Left lung (tissue), 14 donors: ENCODE measurements at places on chromosomes 5 and 9.

GRCh38 chr5:140408750-140409241, 7.2 kb downstream of the ANKHD1 start:
- no peak for DNase-seq

GRCh38 chr5:142235050-142235797, 89.6 kb downstream of the SPRY4 start:
- peak; percentile 28 for DNase-seq

DNA sequence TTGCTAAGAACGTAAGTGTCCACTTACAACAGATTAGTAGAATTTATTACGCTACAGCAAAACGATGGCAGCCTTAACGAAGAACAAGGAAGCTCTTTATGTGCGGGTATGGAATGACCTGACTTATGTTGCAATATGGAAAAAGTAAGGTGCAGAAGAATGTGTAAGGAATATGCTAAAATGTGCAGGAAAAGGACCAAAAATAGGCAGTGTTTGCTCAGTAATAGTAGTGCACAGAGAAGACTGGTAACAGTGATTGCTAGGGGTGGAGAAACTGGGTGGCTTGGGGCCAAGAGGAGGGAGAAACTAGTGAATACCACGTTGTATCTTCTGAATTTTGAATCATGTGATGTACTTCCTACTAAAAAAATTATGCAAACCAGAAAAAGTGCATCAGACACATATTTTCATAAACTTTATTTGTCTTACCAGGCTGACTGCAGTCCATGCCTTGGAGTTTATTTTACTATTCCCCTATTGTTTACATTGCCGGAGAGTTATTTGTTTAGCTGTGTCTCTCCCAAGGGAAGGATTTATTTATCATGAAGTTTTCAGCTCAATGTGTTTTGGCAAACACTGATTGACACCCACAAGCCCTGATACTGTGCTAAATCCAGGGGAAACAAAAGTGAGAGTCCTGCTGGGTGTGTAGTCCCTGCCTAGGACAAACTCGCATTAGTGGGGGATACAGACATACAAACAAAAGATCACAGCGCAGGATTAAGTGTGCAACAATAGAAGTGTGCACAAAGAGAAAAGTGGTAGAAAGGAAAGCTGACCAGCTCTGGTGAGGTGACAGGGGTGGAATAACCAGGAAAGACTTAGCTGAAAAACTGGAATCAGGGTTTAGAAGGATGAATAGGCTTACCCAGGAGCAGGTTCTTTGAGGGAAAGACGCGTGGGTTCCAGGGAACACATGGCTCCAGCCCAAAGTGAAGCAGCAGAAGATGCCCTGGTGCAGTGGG, 34.0 kb upstream of the ZNF484 start:
- peak; percentile 3 for DNase-seq

DNA sequence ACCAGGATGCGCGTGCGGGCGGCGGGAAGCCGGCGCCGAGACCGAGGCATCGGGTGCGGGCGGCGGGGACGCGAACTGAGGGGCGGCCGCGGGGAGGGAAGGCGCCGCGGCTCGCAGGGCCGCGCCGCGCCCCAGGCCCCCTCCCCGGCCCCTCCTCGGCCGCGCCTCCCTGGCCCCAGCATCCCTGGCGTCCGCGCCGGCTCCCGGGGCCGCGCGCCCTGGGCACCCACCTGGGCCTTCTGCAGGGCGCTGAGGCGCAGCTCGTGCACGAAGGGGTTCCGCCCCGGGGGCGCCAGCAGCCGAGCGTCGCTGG, 324 bp downstream of the LPCAT1 start:
- no peak for DNase-seq

GRCh38 chr5:6762116-6762515, 48.9 kb downstream of the TENT4A start:
- DNase-seq, result no peak

- DNase-seq, result no peak
Measured at GRCh38 chr5:145681686-145682085, 153.5 kb downstream of the PRELID2 start.

DNA sequence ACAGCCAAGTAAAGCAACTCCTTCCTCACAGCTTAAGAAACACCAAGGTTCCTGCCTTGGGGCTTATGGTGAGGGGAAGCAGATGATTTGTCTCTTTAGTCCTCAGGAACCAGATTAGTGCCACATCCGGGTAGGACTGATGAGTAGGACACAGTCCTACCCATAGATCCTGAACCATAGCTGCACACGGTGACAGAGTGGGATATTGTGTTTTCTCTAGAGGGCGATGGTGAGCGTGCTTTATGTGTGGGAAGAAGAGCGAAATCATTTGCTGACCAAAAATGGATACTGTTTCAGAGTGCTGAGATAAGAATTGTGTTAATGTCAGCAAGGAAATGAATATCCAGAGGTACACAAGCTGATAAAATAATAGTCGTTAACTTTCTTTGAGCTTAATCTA, 209.0 kb upstream of the FBXL7 start:
- DNase-seq, result no peak

- no peak for DNase-seq
Measured at GRCh38 chr9:7298123-7298522, 501.5 kb downstream of the DMAC1 start.

- DNase-seq, result no peak
Measured at GRCh38 chr9:4959031-4959430, 26.0 kb upstream of the JAK2 start.

DNA sequence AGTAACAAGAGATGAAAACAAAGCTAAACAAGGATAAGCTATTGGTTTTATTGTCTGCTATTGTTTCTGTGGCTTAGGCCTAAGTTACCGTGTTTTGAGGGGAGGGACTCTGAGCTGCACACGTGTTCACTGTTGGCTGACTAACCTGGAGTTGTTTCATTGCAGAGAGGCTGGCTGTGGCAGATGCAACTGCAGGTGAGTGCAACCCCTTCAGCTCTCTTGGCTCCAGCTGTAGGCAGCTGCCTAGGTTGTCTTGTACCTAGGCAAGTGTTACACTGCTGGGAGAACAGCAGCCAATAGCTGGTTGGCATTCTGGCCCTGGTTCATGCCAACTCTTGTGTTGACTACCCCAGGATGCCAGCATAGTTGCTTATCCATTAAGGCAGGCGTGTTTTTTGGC, 17.6 kb upstream of the MATR3 start:
- DNase-seq, result no peak

- no peak for DNase-seq
Measured at GRCh38 chr5:125219710-125220109, 473.3 kb upstream of the ZNF608 start.

DNA sequence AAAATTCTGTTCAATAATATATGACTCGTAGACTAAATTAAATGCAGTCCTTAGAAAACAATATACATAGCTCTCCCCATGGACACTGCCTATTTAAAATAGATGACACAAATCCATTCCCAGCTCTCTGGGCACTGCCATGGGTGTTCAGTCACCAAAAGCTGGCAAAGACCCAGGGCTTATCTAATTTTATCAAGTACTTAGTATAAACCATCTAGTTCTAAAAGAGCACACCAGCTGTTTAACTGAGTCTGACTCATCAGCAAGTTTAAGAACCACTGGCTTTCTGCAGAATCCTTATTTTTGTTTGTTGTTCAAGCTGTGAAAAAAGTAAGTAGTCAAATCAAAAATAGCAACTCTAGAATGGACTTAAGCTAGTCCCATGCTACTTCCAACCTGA, 107.6 kb downstream of the PLPP1 start:
- DNase-seq, result no peak

- no peak for DNase-seq
Measured at GRCh38 chr5:58439094-58439644, 20.7 kb downstream of the PLK2 start.

GRCh38 chr9:129174724-129175514, 3.1 kb downstream of the IER5L start:
- peak; percentile 93 for DNase-seq

DNA sequence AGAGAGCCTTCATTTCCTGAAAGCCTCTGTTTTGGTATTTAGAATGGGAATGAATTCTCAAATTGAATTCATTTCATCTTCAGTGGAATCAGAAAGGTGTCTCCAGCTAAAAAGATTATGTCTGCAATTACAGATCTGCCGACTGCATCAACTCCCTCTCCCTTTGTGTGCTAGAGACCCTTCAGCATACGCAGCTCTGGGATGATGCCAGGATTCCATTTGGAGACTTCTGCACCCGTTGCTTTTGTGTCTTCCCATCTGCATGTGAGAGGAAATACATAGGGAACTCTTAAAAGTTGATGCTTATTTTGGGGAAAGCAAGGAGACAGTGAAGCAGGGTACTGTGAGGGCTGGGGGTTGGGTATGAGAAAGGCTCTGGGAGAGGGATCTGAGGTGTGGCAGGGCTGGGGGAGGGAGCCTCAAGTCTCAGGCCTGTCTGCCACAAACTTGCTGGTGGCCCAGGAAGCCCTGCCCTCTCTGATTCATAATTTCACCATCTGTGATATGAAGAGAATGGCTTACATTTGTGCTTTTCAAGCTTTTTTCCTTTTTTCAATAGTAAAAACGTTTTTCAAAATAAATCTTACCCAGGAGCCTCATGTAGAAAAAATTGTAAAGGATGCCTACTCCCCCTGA, 89.7 kb upstream of the SAP30L start:
- DNase-seq, result no peak

DNA sequence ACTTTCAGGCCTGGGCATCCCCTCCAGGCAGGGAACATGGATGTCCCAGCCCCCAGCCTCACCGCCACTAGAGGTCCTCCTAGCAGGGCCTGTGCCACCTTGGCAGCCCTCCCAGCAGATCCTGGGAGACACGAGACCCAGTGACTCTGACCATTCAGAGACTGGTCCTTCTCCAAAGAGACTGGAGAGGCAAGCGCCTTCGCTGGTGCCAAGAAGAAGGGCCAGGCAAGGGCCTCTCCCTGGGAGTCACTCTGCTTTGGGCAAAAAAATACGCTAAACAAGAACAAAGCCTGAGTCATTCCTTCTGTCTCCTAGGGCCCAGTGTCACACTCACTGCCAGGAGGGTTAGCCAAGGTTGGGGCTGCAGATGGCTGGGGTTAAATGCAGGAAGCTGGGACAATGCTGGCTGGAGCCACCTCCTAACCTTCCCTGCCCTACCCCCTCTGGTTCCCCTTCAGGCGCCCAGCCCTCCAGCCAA, 35.3 kb upstream of the SMIM23 start:
- DNase-seq, result no peak

GRCh38 chr5:123039673-123040072, 3.1 kb upstream of the PPIC start:
- DNase-seq, result no peak

DNA sequence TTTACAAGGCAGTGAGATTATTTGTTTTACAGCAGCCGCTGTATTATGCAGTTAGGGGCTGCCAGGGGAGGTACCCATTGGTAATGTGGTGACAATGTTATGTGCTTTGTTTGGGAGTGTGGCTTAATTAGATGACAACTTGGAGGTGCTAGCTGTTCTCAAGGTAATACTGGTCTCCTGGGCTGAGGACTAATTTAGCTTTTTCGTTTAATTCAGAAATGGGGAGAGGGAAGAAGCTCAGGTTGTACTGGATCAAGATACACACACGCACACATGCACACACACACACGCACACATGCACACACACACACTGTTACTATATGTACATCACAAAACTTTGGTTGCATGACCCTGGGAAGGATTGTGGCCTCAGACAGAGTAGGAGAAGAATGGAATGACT, 37.9 kb downstream of the CFAP77 start:
- DNase-seq, result no peak

GRCh38 chr5:109307951-109308350, 101.8 kb downstream of the PJA2 start:
- DNase-seq, result no peak

GRCh38 chr5:153598099-153598498, 107.6 kb downstream of the GRIA1 start:
- DNase-seq, result no peak

DNA sequence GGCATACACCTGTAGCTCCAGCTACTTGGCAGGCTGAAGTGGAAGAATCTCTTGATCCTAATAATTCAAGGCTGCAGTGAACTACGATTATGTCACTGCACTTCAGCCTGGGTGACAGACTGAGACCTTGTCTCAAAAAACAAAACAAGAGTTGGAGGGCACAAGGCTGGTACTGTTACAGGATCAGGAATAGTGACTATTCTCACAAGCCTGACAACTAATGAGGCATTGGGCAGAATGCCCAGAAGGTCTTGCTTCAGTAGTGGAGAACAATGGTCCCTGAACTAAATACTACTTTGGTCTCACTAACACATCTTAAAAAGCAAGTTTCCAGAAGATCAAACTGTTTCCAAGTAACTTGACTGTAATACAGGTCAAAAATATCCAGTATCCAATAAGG, 182.9 kb upstream of the RFX3 start:
- peak; percentile 39 for DNase-seq

DNA sequence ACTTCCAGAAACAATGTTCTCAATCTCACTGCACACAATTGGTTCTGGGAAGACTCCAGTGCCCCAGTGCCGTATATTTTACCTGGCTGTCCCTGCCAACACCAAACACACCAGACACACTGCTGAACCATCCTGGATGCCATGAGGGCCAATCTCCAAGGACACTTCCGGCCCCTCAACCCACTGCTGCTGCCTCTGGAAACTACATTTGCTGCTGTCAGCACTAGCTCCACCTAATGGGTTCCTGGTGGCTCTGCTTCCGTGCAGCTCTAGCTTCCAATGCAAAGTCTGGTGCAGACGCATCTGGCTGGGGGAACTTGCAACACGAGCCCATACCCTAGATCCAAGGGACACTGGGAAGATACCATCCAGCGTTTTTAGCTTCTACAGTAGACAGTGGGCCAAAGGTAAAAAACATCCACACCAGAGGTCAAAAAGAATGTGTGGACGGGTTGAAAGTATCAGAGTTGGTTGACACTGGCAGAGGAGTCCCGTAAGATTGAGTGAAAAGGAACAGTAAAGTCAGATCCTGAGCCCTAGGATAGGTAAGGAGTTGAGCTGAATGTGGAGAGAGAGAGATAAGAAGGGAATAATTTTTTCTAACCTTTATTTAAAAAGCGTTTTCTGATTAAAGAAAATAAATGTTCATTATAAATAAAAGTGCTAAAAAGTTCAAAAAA, 99.7 kb upstream of the KIF2A start:
- no peak for DNase-seq

GRCh38 chr5:154505567-154505966, 27.5 kb upstream of the HAND1 start:
- no peak for DNase-seq
